ENCODE measurements at places on chromosomes 1 and 21. TPM values are rescaled to one million over a fixed set of nuclear protein-coding genes. Genes with fewer than 3 reads are reported as not detected.

The MCOLN2 gene
- 0.85 TPM for total RNA-seq

The UROD gene
- total RNA-seq: 118 TPM

The DHRS3 gene
- total RNA-seq: 9.6 TPM

The CELA2A gene
- total RNA-seq: not detected

The ADGRB2 gene
- 16.7 TPM for total RNA-seq

The LDLRAD1 gene
- not detected for total RNA-seq

The SPRR2D gene
- total RNA-seq: not detected

The NUP210L gene
- 0.07 TPM for total RNA-seq

The RBM34 gene
- total RNA-seq: 41.7 TPM

The APOBEC4 gene
- total RNA-seq: not detected

The PYCR2 gene
- total RNA-seq: 48.9 TPM

The UBL4B gene
- not detected for total RNA-seq

The PGLYRP3 gene
- total RNA-seq: not detected

The LHX4 gene
- total RNA-seq: under 0.01 TPM

The LIX1L gene
- 21.0 TPM for total RNA-seq

The RPTN gene
- not detected for total RNA-seq

The NHLH1 gene
- 0.07 TPM for total RNA-seq

The LAPTM5 gene
- 0.26 TPM for total RNA-seq

The ATP1A4 gene
- not detected for total RNA-seq

The HAO2 gene
- not detected for total RNA-seq

The CFAP107 gene
- not detected for total RNA-seq

The PRRC2C gene
- total RNA-seq: 72.5 TPM

The SORT1 gene
- total RNA-seq: 27.4 TPM

The REN gene
- total RNA-seq: not detected

The TRIM46 gene
- 5.2 TPM for total RNA-seq

The SLC9C2 gene
- total RNA-seq: 0.03 TPM

The C1orf226 gene
- total RNA-seq: 0.07 TPM

The ADAMTSL4 gene
- total RNA-seq: 13.4 TPM
